ENCODE measurements at places on chromosomes 1 and 21. TPM values are rescaled to one million over a fixed set of nuclear protein-coding genes. Genes with fewer than 3 reads are reported as not detected.

Gene IFI44
- total RNA-seq, result 18.8 TPM

Gene RIT1
- total RNA-seq, result 67.1 TPM

DNA sequence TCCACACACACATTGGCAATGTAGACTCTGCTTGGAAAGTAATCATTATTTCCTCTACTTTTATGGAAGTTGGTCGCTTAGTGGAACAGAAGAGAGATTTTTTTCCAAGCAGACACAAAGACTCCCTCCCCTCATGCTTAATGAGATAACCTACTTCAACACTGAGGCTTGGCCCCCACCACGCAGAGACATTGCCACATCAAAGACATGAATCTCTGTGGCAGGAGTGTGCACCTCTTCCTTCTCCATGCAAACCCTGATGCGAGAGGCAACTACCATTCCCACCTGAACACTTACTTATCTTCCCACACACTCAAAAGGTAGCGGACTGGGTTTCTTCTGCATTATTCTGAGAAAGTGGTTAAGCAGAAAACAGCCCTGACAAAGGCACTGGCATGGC lies 37.3 kb upstream of the LPAR3 start:
- DNase-seq, result no peak

DNA sequence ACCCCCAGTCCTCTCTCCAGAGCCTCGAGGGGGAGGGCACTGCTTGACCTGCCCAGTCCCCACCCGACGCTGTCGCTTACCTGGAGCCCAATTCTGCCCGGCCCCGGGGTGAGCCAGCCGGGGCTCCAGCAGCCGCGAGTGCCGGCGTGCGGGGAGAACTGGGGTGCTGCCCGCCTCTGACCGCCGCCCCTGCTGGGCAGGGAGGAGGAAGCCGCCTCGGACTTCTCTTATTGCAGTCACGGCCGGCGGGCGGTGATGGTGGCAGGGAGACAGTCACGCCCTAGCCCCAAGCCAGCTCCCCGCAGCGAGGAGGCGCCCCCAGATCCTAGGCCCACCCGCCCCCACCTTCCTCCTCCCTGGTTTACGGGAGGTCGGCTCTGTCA lies at the start of gene FGR:
FGR (minus strand) TSS at position 201 of the 383 bp plus-strand sequence. CDS start 11,269 bp downstream, outside the sequence.
- DNase-seq, result peak; percentile 67
